ENCODE measurements at places on chromosomes 1 and 21.
A peak's percentile ranks its signal among the peaks of the same experiment; 100 is the strongest.

DNA sequence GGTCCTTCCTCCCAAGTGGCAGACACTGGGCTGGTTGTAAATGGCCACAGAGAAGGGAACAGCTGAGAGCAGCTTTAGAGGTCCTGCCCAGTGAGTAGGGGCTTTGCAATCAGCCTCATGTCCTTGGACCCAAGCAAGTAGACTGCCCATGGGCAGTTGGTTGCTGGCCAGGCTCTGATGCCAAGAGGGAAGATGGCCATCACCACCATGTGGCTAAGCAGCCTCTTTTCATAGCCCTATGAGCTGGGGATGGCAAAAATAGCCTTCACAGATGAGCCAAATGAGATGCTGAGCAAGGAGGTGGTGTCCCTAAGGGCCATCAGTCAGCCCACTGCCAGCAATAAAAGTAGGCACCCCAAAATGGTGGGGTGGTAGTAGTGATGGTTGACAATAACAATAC, 3.2 kb downstream of the DISP3 start:
- DNase-seq = no peak

- DNase-seq = no peak
Observed at GRCh38 chr1:162951553-162952315, 90.8 kb upstream of the CCDC190 start.

- DNase-seq = no peak
Observed at GRCh38 chr1:21449906-21450305, 10.0 kb downstream of the NBPF3 start.

DNA sequence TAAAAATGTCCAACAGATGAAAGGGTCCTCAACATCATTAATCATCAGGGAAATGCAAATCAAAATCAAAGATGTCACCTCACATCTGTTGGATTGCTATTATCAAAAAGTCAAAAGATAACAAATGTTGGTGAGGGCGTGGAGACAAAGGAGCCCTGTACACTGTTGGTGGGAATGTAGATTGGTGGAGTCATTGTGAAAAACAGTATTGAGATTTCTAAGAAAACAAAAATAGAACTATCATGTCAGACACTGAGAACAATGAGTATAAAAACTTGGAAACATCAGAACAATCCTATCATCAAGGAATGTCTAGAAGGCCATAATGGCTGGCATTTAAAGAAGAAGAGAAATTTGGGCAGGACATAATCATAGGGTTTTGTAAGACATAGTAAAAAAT, 209.2 kb upstream of the PTGFR start:
- no peak for DNase-seq

- peak; percentile 12 for DNase-seq
Observed at GRCh38 chr1:208803011-208803811, 559.0 kb upstream of the PLXNA2 start.

DNA sequence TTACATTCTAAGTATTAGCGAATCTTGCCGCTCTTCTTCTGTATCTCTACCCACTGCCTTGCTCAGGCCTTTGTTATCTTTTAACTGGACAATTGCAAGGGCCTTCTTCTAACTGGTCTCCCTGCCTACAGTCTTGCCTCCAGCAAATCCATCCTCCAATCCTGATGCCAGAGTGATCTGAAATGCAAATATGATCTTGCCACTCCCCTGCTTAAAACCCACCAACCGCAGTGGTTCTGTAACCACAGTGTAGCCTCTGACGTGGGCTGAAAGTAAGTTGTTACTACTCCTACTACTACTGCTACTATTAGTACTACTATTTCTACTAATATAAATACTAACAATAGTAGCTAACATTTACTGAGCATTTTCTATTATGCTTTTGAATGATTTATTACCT, 12.4 kb downstream of the MOV10 start:
- DNase-seq = no peak

GRCh38 chr1:25561421-25562100, 18.2 kb downstream of the LDLRAP1 start:
- DNase-seq = no peak

DNA sequence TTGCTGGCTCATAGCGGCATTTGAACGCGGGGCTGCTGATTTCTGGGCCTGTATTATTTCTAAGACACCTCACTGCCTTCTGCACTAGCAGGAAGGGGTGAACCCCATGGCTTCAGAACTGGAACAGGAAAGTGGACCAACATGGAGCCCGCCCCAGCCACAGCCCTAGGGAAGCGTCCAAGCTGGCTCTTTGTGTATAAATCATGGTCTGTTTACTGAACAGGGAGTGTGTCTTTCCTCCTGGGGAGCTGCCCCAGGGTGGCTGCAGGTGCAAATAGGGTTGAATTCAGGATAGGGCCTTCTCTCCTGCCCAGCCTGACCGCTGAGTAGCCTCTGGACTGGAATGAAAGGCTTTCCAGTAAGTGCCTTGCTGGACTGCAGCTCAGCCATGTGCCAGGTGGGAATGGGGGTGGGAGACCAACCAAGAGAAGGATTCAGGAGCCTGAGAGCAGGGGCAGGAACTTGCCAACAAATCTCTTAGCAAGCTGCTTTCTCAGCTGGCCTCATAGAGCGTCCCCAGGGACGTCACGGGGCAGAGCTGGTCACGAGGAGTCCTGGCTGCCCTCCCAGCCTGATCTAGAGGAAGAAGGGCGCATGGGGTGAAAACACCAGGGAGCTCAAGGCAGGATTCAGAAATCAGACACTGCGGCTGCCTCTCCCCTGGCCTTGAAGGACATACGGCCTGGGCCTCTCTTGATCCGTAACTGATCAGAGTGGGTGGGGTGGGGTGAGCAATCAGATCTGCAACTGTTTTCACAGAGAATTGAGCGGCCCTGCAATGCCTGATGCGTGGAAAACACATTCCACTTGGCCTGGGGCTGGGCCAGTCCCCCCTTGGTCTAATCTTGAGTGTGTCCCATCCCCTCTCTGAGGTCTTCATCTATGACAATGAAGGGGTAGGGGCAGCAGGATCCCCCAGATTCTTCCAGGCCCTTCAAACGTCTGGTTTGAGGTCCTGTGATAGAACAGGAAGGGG, 56.5 kb upstream of the SELENON start:
- DNase-seq = peak; percentile 91

DNA sequence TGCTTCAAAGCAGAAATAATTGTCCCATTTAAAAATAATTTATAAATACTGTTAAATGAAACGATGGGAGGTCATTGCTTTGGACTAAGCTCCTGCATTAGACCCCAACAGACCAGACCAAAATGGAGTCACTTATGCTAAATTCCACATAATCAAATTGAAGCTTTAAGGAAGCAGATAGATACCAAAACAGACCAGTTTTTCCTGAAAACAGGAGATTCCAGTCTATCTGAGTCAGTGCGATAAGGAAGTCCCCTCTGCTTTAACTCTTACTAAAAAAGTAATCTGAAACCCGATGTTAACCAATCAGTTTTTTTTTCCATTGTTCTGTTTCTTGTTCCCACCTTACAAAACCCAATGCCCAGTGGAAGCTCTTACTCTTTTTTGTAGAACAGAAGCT, 16.2 kb upstream of the DNASE2B start:
- no peak for DNase-seq

DNA sequence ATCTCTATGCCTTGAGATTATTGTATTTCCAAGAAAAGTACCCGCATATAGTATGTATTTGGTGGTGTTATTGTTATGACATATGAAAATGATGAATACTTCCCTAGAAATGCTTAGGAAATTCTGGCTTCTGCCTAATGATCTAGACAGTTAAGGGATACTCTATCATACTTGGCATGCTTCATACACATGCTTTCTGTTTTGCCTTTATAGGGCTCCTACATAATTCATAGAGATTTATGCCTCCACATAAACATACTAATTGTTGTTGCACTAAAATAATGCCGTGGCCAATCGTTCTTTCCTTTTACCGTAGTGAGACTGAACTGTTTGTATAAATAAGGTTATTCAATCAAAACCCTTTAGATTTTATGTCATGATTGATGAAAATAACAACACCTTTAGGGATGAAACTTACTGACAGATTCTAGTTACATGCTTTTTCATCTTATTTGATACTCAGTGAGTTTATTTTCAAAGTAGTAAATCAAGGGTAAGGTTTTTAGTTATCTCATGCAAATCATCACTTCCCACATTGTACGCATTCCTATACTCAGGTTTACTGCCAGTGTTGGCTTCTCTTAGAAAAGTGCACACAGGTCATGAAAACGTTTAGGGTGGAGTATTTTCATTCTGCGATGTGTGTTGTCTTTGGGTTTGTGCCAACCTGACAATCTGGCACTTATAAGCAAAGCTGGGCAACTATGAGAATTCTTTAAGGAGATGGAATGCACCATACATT, 40.5 kb upstream of the SCYL3 start:
- DNase-seq = no peak

GRCh38 chr21:25296252-25296651, 311.0 kb downstream of the MRPL39 start:
- no peak for DNase-seq

DNA sequence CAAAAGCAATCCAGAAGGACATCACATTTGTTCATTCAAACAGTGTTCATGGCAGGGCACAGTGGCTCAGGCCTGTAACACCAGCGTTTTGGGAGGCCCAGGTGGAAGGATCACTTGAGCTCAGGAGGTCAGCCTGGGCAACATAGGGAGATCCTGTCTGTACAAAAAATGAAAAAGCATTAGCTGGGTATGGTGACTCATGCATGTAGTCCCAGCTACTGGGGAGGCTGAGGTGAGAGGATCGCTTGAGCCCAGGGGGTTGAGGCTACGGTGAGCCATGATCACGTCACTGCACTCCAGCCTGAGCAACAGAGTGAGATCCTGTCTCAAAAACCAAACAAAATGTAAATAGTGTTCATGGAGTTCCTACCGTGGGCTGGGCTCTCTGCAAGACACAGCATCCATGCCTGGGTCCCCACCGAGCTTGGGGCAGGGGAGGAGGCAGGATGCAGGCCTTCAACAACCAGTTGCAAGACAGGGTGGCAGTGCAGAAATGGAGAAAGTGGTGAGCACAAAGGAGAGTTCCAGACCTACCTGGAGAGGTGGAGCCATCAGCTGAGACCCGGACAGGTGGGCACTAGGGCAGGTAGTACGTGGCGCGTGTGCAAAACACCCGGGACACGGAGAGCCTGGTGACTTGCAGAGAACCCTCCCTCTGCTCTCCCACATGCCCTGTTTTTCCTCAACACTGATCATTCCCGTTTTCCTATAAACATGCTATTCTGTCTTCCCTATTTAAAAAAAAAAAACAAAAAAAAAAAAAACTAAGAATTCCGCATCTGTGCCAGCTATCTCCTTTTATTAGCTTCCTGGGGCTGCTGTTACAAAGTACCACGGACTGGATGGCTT, 138.9 kb downstream of the TOMM20 start:
- no peak for DNase-seq

GRCh38 chr1:25447547-25447946, 16.9 kb downstream of the MACO1 start:
- DNase-seq = no peak

GRCh38 chr1:180581635-180582039, 22.9 kb downstream of the OVAAL start:
- DNase-seq = no peak

DNA sequence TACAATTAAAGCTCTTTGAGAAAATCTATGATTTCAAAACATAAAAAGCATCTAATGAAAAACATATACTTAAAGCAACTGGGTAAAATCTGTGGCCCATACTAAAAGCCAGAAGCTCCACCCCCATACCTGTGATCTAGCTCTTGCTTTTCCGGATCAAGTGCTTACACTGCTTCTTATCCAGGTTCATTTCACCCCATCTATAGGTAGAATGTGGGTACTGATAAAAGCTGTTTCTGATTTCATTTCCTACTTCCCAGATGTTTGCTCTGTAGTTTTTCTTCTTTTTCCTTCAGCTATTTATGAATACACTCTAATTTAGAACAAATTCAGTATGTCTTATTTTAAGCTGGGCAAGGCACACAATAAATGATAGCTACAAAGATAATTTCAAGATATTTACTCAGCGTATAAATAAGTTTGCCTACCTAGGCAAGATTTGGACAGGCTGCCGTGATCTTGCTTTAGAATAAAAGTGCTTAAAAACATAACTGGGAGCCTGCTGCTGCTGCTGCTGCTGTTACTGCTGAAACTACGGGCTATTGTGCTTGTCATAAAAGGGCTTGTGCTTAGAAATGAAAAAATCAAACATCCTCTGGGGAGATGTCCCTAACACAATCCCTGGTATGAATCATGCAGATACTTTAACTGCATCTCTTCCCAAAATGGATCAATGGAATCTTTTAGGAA, 2.1 kb downstream of the SIPA1L2 start:
- DNase-seq = peak; percentile 82

GRCh38 chr1:32334864-32335534, 1.0 kb downstream of the MARCKSL1 start:
- peak; percentile 55 for DNase-seq

GRCh38 chr21:20779321-20779720, 218.9 kb upstream of the NCAM2 start:
- no peak for DNase-seq

DNA sequence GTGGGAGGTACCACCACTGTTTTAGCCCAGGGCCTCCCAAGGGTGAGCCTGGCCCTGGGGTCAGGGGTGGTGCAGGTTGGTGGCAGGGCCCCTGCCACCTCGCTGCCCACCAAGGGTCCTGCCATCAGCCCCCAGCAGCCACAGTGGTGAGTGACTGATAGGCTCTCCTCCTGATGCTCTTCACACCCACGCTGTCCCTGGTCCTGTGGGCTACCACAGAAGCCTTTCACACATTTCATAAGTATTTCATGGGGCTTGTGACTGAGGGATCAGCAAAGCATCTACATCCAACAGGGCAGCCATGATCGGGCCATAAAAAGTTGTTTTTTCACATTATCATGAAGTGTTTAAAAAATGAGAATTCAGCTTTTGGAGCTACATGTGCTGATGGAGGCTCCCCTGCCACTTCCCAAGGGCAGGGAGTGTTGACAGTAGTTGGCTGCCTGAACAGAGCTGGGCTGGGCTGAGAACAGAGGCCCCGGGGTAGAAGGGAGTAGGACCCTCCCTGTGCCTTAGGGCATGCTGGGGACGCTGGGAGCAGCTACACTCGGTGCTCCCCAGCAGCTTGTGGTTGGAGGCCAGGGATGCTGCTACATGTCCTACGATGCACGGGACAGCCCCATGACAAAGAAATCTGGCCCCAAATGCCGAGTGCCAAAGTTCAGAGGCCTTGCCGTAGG, 73.1 kb upstream of the TMEM51 start:
- DNase-seq = no peak

- DNase-seq = no peak
Observed at GRCh38 chr1:156104861-156105832, 9.4 kb upstream of the LMNA start.

DNA sequence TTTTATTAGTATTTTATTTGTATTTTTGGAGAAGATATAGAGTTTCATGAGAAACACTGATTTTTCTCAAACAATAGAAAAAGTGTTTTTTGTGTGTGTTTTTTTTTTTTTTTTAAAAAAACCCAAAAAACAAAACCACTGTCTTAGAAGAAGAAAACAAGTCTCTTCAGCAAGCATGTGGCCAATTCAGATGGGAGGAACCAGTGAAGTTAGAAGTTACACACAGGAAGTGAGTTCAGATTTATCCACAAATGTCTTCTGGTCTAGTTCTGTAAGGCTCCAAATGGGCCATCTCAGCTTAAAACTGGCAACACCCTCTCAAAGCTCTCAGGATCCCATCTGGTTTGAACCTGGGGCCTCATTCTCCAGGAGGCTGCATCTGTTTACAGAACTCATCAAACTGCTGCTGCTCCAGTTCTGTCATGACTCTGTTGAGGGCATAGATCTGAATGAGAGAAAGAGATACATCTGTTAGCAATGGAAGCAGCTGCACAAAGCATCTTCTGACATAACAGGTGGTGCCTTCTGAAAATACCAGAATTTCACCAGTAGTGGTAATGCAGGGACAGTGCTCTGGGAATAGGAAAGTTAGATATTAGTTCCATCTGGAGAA, 9.8 kb upstream of the ERMAP start:
- DNase-seq = no peak

Measured in COR-L47 (cell line).